ENCODE measurements at places on chromosomes 11 and 22.

- DNase-seq = no peak
Measured at GRCh38 chr22:21693999-21694341, 28.2 kb downstream of the PPIL2 start.

- no peak for DNase-seq
Measured at GRCh38 chr22:47012589-47013370, 250.3 kb downstream of the TBC1D22A start.

DNA sequence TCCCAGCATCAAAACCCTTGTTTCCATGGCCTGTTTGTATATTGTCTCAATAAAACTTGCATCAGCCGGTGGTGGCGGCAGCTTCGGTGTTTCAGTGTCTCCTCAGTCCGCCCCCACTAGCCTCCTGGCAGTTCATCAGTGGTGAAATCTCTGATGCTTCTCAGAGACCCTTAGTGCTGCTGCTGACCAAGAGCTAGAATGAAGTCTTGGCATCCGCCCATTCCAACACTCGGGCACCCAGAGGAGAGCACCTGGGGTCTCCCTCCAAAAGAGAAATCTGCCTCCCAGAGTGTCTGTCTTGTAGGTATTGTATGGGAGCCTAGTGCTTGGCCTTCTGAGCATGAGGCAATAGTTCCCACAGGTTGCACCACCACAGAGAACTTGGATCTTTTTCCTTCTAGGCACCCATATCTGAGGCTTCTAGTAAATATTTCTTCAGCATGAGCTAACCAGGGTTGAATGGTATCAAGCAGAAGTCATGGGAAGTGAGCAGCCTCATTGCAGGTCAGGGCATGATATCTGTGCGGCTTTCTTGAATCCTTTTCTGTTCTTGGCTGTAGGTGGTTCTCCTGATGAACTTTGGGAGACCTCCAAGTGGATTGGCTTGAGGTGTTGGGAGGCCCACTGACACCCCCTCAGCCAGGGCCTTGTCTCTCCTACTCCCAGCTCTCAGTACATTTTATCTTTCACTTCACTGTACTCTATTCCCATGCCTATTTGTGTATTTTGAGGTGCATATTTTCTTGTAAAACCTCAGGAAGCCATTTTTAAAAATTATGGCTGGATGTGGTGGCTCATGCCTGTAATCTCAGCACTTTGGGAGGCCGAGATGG is 13.2 kb upstream of the AIFM3 start:
- no peak for DNase-seq

DNA sequence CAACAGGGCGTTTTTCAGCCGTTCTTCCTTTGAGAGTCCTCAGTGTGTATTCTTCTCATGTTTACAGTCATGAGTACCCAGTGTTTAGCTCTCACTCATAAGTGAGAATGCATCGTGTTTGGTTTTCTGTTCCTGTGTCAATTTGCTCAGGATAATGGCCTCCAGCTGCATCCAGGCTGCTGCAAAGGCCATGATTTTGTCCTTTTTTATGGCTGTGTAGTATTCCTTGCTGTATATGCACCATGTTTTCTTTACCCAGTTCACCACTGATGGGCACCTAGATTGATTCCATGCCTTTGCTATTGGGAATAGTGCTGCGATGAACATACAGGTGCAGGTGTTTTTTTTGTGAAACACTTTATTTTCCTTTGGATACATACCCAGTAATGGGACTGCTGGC is 23.5 kb downstream of the B3GAT1 start:
- DNase-seq = no peak

DNA sequence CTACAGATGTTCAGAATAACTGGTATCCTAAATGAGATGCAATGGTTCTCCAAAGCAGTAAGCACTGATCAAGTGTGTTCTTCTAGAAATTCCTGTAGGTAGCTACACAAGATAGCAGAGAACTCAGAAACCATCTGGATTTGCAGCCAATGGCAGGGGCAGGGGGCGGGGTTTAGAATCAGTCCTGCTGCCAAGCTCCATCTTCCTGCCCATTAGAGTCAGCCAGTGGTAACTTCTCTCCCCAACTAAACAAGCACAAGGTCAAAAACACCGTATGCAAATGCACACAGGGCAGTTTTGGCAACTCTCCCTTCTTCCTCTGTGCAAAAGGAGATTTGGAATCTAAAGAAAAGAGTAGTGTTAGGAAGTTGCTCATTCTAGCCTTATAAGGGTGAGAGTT is 237.5 kb upstream of the CCDC90B start:
- DNase-seq = no peak

All from activated CD4-positive, CD25-positive, alpha-beta regulatory T cell treated with anti-CD3 and anti-CD28 coated beads, Interleukin-2, amount 50 U/mL, for 72 hours (primary cell).